Airway epithelial cell (primary cell): ENCODE measurements at places on chromosomes 5 and 9. TPM values are rescaled to one million over a fixed set of nuclear protein-coding genes. Genes with fewer than 3 reads are reported as not detected.

Gene GDF9
- total RNA-seq: 0.14 TPM in 1 of 2 replicates, not detected in the other

Gene RUSC2
- total RNA-seq: 10.3 and 14.2 TPM in 2 replicates

Gene RLN2
- 0.56 and 1.3 TPM in 2 replicates for total RNA-seq

Gene KDM4C
- 9.9 and 13.5 TPM in 2 replicates for total RNA-seq

Gene ECPAS
- 41.7 and 63.6 TPM in 2 replicates for total RNA-seq

Gene BSPRY
- total RNA-seq: 15.2 and 15.3 TPM in 2 replicates

Gene IL13
- not detected in 2 replicates for total RNA-seq

Gene IFNB1
- total RNA-seq: not detected in 2 replicates

Gene FGF18
- not detected in 2 replicates for total RNA-seq

Gene PCYOX1L
- 14.7 and 15.0 TPM in 2 replicates for total RNA-seq

Gene MYOT
- total RNA-seq: not detected in 2 replicates

Gene ABCA2
- 11.9 and 15.6 TPM in 2 replicates for total RNA-seq

Gene SLC34A3
- total RNA-seq: 0.14 TPM in 1 of 2 replicates, not detected in the other

Gene PROB1
- total RNA-seq: 0.79 and 1.6 TPM in 2 replicates

Gene DNAJB5
- 17.1 and 20.7 TPM in 2 replicates for total RNA-seq

Gene ANKRD31
- 0.09 and 0.21 TPM in 2 replicates for total RNA-seq

Gene KIAA0825
- 2.0 and 2.3 TPM in 2 replicates for total RNA-seq

Gene SOX30
- total RNA-seq: not detected in 2 replicates

Gene ECSCR
- total RNA-seq: not detected in 2 replicates

Gene SLC1A1
- total RNA-seq: 1.4 and 1.7 TPM in 2 replicates

Gene TMEM232
- total RNA-seq: 0.19 and 0.28 TPM in 2 replicates

Gene GRXCR2
- total RNA-seq: not detected in 2 replicates

Gene OSMR
- 14.5 and 27.4 TPM in 2 replicates for total RNA-seq

Gene NTRK2
- total RNA-seq: under 0.01 TPM in 1 of 2 replicates, not detected in the other

Gene FOXD4L5
- not detected in 2 replicates for total RNA-seq

Gene TAF7
- 28.8 and 30.0 TPM in 2 replicates for total RNA-seq

Gene DOCK2
- 0.07 and 0.09 TPM in 2 replicates for total RNA-seq

Gene PGGT1B
- total RNA-seq: 12.4 and 12.5 TPM in 2 replicates

Gene MLANA
- total RNA-seq: not detected in 2 replicates

Gene SIGMAR1
- 178 and 189 TPM in 2 replicates for total RNA-seq

Gene KCNIP1
- total RNA-seq: not detected in 2 replicates

Gene ROR2
- 0.85 and 0.88 TPM in 2 replicates for total RNA-seq

Gene ARHGEF28
- 15.7 and 19.5 TPM in 2 replicates for total RNA-seq

Gene HK3
- total RNA-seq: not detected in 2 replicates

Gene FOXD4L3
- not detected in 2 replicates for total RNA-seq

Gene GLRA1
- total RNA-seq: not detected in 2 replicates

Gene ZNF354C
- total RNA-seq: 1.4 and 2.1 TPM in 2 replicates

Gene CCL19
- total RNA-seq: not detected in 2 replicates

Gene STPG3
- not detected in 2 replicates for total RNA-seq

Gene NMUR2
- total RNA-seq: not detected in 2 replicates

Gene PDE8B
- total RNA-seq: under 0.01 TPM in 1 of 2 replicates, not detected in the other

Gene QSOX2
- total RNA-seq: 8.5 and 14.7 TPM in 2 replicates

Gene SHISAL2B
- total RNA-seq: not detected in 2 replicates

Gene SPAAR
- 0.21 TPM in 1 of 2 replicates, not detected in the other for total RNA-seq

Gene SPAG8
- total RNA-seq: not detected in 2 replicates

Gene CCDC69
- total RNA-seq: 2.8 and 3.1 TPM in 2 replicates

Gene PCAT7
- total RNA-seq: not detected in 2 replicates

Gene PLAC8L1
- total RNA-seq: not detected in 2 replicates

Gene ADCY2
- total RNA-seq: not detected in 2 replicates

Gene SCGB3A2
- total RNA-seq: not detected in 2 replicates

Gene FAXDC2
- total RNA-seq: 4.6 and 5.8 TPM in 2 replicates

Gene CDC37L1
- total RNA-seq: 10.0 and 16.2 TPM in 2 replicates

Gene FRMD3
- total RNA-seq: 0.33 and 0.56 TPM in 2 replicates

Gene FSD1L
- total RNA-seq: 0.51 and 1.3 TPM in 2 replicates

Gene GLRX
- total RNA-seq: 31.7 and 36.9 TPM in 2 replicates
